Brain microvascular endothelial cell (primary cell): ENCODE measurements at places on chromosomes 11 and 22.

- DNase-seq: no peak
These were observed 19.5 kb upstream of the TPH1 start for GRCh38 chr11:18065572-18065971.

- no peak for DNase-seq
These were observed 12.9 kb downstream of the RIBC2 start for GRCh38 chr22:45426387-45426786.

GRCh38 chr11:19723572-19724342, 11.1 kb downstream of the NAV2 start:
- DNase-seq: peak; percentile 17

- no peak for DNase-seq
These were observed 24.2 kb downstream of the CD44 start for GRCh38 chr11:35163209-35163608.

- no peak for DNase-seq
These were observed 27.2 kb upstream of the TH start for GRCh38 chr11:2198621-2199365.

DNA sequence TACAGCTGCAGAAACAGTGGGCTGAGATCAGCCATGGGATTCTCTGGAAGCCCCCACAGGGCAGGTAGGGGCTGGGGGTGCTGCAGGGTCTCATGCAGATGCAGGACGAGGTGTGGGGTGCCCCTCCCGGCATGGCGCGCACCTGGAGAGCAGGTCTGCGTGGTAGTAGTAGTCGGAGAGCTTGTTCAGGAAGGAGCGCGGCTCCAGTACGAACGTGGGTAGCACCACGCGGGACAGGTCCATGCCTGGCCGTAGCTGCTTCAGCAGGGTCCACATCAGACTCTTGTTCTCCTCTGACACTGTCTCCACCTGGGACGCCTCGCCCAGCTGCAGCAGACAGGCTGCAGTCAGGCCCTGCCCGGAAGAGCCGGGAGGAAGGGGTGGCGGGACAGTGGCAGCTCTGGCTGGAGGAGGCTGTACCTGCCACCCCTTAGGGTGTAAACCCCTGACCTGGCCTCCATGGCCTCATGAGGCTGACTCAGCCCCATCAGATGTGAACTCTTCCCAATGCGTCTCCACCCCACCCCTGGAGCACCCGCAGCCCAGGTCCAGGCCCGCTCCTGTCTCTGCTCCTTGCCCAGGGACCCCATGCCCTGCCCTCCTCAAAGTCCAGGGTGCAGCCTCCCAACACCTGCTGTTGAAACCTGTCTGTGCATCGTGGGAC, 47.0 kb upstream of the CARS1 start:
- DNase-seq: no peak

- peak; percentile 29 for DNase-seq
These were observed 29.9 kb downstream of the GUCY1A2 start for GRCh38 chr11:106988151-106989077.
